ENCODE measurements at places on chromosomes 11 and 22.

DNA sequence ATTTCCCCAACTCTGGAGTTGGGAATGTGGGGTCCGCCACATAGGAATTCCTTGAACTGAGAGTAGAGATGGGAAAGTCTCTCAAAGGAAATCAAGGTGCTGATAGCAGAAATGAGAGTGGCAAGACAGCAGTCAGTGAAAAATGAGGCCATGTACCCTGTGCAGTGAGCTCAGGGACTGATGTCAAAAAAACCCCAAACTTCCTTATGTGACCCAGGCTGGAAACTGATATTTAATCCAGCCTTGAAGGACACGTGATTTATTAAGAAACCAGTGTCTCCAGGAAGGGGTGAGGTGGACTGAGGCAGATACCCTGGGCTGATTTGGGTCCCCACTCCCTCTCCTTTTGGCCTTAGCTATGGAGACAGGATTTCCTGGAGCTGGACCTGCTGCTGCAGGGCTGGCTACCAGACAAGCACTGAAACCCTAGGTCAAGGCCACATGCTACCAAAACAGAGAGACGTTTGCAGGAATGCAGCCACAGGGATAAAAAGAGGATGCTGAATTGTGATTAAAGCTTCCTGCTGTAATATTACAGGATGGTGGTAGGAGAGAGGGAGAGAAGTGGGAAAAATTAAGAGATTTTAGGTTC lies 25.3 kb upstream of the FCHSD2 start:
- no peak for DNase-seq

DNA sequence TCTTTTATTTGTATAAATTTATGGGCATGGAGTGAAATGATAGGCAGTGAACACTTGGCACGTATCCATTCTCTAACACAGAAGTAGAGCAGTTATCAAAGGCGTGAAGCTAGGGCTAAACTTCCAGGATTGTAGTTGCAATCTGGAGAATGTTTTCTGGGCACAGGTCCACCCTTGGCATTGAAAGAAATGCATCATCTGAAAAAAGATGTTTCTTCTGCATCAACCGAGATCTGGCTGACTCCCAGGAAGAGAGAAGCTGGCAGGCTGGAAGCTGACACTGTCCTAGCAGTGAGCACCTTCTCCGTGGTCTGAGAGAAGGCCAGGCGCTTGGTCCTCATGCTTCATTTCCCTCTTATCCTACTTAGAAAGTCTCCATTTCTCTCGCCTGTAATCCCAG lies 600.0 kb downstream of the BRD1 start:
- peak; percentile 5 for DNase-seq

- no peak for DNase-seq
Measured at GRCh38 chr11:128624269-128625175, 37.2 kb upstream of the ETS1 start.

DNA sequence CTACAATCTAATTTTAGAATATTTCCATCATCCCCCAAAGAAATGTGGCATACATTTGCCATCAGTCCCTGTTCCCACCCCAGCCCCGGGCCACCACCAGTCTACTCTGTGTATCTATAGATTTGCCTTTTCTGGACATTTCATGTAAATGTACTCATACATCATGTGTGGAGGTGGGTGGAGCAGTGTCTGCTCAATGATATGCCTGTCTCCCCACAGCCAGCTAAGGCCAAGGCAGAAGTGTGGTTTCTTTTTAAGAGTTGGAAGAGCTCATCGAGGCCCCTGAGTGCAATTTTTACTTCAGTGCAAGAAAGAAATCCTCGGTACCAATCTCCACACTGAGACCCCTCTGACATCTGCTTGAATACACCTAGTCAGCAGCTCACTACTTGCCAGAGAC lies 80.5 kb downstream of the TP53I11 start:
- no peak for DNase-seq

DNA sequence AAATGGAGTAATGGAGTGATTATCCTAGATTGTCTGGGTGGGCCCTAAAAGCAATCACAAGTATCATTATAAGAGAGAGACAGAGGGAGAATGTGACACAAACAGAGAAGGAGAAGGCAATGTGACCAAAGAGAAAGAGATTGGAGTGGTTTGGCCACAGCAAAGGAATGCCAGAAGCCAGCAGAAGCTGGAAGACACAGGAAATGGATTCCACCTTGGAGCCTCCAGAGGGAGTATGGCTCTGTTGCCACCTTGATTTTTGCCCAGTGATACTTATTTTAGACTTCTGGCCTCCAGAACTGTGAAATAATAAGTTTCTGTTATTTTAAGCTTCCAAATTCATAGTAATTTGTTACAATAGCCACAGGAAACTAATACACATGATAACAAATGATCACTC lies 36.8 kb upstream of the OR5P2 start:
- DNase-seq, result no peak

DNA sequence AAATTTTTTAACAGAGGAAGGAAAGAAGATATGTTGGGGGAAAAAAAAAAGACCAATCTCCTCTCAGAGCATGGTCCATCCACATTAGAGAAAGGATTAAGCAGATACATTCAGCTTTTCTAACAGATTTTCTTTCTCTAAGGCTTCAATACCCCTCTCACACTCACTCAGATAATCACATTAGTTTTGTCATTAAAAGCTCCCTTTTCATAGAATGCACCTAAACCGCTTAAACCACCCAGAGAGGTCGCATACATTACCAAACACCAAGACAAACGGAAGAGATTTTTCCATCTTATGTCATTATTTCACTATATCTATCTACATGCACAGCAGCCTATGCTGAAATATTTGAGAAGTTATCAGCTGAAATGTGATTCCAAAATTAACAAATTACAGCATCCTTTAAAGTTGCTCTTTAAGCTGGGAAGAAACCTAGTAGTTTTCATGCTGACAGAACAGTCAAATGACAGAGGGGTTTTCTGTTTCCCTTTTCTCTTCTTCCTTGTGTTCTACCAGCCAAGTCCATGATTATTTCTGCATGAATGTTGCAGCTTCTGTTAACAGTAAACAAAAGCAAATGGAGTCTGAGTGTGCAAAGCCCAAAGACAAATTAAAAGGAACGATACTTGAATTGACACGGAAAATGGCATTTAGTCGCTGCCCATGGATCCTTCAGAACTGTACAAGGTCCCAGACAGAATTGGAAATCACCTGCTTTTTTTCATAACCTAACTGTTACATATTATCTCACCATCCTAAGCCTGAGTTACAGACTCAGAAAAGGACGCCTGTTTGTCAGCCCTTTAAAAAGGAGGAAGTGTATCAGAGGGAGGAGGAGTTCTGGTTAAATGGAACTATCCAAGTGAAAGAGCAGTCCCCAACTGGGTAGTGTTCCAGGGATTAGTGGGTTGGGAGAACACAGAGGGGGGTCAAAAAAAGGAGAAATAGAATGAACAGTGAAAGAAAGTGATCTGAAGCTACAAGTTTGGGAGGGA lies 54.6 kb downstream of the PRCP start:
- DNase-seq, result no peak

GRCh38 chr11:92527467-92527866 lies 302.8 kb downstream of the FAT3 start:
- no peak for DNase-seq

DNA sequence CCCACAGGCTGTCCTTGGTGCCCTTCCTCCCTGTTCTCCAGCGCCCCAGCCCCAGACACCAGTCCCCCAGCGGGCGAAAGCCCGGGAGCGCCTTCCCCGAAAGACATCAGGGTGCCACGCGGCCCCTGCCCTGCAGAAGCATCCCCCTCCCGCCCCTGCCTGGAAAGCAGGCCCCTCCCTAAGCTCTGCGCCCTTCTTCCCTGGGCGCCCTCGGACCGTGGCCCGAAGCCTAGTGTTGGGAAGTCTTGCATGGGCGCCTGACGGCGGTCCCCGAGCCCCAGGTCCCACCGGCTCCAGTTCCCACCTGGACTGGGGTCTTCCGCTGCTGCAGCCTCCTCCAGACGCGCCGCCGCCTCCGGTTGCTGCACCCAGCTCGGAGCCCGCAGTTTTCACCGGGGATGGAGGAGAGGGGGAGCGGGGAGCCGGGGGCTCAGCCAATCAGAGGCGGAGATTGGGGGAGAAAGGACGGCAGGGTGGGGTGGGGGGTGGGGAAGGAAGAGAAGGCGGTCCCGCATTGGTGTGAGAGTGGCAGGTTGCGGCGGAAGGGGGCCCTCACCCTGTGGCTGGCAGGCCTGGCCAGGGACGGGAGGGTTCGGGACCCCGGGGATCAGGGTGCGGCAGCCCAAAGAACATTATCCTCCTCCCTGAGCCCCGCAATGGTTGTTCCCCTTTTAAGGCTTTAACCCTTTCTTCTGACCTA lies at the start of gene THY1:
THY1 (minus strand) TSS at position 364 of the 700 bp plus-strand sequence. CDS start 2,267 bp downstream, outside the sequence.
- peak; percentile 18 for DNase-seq
